Fibroblast of gingiva (primary cell): ENCODE measurements at places on chromosomes 4 and X.
A peak's percentile ranks its signal among the peaks of the same experiment; 100 is the strongest.

DNA sequence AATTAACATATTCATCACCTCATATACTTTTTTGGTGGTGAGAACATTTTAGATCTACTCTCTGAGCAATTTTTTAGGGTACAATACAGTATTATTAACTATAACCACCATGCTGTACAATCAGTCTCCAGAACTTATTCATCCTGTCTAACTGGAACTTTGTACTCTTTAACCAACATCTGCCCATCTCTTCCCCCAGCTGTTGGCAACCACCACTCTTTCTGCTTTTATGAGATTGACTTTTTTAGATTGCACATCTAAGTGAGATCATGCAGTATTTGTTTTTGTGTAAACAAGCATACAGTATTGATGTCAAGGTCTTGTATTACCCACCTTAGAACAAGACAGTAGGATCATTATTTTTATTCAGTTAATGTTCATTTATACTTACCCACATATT is 516.8 kb downstream of the RPA4 start:
- DNase-seq = no peak

GRCh38 chrX:19627533-19627932 is 112.2 kb upstream of the MAP3K15 start:
- DNase-seq = no peak

DNA sequence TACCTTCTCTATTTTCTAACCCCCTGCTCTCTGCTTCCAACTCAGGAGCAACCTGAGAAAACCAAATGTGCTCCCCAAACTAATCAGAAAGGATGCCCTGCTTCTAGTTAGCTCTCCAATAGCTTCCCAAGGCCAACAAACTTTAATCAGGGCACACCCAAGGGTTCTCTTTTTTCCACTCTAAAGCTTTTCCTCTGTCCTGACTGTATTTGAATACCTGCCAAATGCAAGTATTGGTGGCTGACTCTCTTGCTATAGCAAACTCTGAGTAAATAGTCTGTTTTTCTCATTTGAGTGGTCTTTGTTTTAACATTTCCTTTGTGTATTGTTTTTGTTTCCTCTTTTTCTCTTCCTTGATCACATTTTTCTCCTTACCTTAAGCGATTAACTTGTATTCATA is 52.5 kb downstream of the GBA3 start:
- no peak for DNase-seq

DNA sequence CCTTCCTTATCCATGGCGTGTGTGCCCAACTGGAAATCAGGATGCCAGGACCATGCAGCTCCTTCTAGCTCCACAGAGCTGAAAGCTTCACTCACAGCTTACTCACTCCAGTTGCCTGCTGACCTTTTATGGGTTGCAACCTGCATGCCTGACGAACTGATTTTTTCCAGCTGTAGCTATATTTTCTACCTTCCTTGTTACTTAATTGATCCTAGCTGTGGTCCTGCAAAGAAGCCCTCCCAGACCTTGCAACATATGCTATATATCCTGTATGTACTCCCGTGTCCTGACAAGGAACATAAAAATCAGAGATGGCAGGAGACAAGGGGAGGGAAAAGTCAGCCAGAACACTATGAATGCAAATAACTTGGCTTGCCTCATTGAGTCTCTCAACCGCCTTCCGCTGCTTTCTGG is 135.3 kb upstream of the LDB2 start:
- DNase-seq = no peak

DNA sequence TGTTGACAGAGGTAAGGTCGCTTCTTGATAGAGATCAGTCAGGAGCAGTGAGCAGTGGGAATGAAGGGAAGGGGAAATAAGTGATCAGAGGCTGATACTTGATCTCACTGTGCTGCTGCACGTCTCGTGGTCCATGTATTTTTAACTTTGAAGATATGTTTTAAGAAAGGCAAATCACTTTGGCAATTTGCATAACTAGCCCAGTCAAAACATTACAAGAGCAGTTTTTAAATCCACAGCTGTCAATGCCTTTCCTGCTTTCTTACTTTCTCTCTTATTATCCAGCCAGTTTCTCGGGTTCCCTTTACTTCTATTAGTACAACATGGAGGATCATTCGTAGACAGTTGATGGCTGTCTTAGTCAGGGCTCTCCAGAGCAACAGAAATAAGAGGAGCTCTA is 472.8 kb downstream of the TMA16 start:
- DNase-seq = no peak

DNA sequence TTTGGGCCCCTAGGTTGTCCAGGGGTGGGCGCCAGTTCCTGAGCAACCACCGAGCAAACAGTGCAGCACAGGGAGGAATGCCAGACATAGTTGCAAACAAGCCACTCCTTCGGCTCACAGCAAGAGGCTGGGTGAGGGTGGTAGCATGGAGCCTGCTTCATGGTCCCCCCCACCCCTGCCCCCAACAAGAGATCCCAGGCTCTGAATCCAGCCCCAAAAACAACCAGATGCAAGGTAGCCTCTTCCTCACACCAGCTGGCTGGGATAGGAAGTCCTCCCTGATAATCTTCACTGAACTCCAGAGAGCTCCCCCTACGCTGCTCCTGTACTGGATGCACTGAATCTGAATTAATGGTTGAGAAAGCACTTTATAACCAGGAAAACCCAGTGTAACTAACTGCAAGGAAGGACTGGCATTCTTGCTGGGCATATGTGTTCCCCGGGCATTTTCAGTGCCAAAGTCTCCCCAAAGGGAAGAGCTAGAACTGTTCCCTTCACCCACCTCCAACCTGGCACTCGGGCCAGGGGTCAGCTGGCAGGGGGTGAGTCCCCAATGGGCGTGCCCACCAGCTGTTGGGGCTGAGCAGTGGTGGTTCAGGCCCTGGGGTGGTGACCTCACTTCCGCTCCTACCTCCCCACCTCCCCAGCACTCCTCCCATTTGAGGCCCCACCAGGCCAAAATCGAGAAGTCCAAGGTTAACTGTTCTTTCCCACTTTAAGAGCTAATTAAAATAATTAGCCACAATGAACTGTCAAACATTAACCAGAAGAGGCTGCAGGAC is 1.5 kb downstream of the ELF4 start:
- DNase-seq = no peak

GRCh38 chr4:41483771-41484170 is 54.2 kb upstream of the LIMCH1 start:
- no peak for DNase-seq

- no peak for DNase-seq
Measured at GRCh38 chr4:5133933-5134594, 82.8 kb downstream of the STK32B start.

DNA sequence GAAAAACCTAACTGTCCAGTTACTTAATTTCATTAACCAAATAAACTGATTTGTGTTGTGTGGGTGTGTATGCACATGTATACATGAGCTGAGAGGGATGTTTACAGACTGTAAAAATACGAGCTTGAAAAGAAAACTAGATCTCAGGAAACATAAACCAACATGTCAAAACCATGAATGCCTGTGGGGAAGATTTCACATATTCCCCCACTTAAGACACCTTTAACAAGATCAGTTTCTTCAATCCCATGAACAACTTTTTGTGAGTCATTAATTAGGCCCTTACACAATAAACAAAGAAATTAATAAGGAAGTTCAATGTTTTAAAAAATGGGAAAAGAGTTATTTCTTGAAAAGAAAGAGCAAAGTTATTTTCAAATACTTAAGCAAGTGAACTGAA is 170.8 kb downstream of the ZNF674 start:
- DNase-seq = peak; percentile 1

DNA sequence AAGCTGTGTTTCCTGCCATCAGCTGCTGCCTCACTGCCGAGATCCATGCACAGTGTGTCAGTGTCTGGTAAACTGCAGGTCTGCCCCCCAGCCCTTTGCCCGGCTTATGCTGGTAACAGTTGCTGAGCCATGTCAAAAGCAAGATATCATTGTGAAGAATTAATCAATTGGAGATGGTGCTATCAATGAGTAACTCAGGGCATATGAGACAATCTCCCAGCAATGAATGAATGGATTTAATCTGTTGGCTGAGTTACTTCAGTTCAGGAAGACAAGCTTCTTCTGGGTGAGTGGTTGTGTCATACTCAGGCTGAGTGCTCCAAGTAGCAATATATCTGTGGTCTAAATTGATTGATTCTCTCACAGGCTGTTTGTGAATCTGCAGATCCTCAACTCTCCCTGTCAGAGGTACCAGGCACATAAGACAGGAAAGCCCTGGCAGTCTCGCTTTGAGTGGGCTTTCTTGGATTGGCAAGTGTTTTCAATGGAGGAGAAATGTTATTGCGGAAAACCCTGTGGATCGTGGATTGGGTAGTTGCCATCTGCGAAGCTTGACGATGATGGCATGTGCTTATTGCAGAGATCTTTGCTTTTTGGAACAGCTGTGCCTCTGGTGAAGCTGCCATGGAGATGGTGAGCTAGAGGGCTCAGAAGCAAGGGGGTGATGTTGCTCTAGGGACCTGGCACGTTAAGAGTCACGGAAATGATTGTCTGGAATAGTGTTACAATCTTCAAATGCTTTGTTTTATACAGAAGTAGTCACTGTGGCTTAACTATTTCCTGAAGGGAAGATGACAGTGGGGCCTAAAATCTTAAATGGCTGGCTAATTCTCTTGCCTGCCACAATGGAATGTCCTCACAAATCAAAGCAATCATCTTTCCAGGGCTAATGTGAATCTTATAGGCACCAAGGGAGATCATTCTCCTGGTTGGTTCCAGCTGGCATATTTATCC is 147.6 kb upstream of the TBC1D9 start:
- DNase-seq = no peak

GRCh38 chr4:3803946-3804345 is 37.8 kb downstream of the ADRA2C start:
- DNase-seq = no peak

- DNase-seq = no peak
Measured at GRCh38 chr4:173009129-173009823, 159.3 kb upstream of the GALNT7 start.

DNA sequence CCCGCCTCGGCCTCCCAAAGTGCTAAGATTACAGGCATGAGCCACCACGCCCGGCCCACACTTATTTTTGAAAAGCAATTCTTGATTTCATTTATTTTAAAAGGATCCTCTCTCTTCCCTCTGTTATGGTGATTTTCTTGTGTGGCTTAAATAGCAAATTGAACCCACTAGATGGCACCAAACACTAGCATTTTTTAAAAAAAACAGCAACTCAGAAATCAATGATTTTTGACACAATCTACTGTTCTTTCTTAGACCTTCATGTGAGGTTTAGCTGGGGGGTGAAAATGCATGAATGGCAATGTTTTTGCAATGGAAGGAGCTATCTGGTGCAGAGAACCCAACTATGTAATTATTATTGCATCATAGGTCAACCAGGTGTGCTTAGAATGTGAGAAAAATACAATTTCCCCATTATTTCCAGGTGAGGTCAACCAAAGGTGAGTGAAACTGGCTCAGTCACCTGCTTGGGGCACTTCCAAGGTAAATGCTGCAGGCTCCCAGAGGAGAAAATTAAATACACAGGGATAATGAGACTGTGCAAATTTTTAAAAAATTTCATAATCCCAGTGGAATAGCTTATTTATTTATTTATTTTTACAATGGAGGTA is 226.7 kb upstream of the PRKX start:
- DNase-seq = no peak

GRCh38 chrX:154653048-154653401 is 354 bp downstream of the CTAG2 start:
- DNase-seq = no peak

DNA sequence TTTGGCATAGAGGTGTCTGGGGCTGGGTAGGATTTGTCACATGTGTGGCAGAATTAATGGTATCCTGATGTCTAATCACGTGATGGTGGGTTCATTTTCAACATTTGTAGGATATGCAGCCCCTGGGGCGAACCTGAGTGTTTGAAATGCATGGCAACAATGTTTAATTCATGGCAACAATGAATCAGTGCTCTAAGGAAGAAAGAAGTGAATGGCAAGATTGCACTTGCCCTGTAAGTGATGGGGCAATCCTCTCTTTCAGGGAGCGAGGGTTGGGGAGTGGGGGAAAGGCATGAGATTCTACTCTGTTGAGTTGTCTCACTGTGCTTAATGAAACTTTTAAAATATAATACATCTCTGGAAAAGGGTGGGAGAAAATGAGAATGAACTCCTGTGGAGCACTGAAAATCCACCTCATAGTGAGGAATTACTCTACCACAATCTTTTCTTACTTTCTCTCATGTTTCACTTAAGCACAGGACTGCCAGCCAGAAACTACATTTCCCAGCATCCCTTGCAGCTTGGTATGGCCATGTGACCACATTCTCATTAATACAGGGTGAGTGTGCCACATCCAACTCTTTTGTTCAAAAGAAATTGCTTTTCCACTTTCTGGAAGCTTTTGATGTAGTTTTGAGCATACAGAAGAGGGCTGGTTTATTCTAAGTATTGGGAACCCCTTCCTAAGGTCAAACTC is 64.0 kb upstream of the PGM2 start:
- DNase-seq = no peak

- no peak for DNase-seq
Measured at GRCh38 chr4:36189511-36190226, 54.6 kb downstream of the ARAP2 start.

- DNase-seq = no peak
Measured at GRCh38 chrX:132486599-132487178, 2.1 kb downstream of the MBNL3 start.

GRCh38 chr4:89616382-89616781 is 220.6 kb downstream of the SNCA start:
- DNase-seq = no peak

DNA sequence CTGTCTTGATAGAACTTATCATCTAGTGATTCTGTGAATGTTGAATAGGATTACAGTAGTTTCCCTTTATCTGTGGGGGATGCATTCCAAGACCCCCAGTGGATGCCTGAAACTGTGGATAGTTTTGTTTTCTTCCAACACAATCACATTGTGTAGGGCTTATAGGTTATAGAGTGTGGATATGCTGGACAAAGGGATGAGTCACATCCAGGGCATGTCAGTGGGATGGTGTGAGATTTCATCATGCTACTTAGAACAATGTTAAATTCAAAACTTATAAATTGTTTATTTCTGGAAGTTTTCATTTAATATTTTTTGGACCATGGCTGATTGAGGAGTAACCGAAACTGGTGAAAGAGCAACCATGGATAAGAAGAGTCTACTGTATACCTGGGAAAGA is 432.3 kb upstream of the ATOH1 start:
- peak; percentile 66 for DNase-seq

DNA sequence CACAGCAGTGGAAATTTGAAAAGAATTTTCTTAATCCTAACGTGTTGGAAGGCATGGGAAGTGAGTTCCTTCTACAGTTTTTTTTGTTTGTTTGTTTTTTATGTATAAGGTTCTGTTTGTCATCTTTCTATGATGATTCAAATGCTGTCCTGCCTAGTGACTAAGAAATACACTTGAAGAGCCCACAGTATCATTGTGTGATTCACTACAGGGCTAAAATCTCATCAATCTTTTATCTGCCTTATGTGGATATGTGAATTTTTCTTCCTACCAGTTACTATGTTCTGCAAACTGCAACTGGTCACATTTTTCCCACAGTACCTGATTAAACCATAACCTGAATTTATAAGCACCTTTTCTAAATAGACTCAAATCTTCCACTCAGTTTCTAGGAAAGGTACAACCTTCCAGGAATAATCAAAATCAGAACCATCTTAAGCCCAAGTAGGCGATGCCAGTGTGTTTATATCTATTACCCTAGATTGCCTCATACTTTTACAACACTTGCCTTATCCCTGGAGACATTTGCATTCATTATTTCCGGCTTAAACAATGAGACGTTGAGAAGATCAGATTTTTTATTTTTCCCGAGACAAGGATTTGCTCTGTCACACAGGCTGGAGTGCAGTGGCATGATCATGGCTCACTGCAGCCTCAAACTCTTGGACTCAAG is 214.6 kb upstream of the GALNT7 start:
- DNase-seq = peak; percentile 52
